ENCODE measurements at places on chromosomes 2 and 18. TPM values are rescaled to one million over a fixed set of nuclear protein-coding genes. Genes with fewer than 3 reads are reported as not detected.

DNA sequence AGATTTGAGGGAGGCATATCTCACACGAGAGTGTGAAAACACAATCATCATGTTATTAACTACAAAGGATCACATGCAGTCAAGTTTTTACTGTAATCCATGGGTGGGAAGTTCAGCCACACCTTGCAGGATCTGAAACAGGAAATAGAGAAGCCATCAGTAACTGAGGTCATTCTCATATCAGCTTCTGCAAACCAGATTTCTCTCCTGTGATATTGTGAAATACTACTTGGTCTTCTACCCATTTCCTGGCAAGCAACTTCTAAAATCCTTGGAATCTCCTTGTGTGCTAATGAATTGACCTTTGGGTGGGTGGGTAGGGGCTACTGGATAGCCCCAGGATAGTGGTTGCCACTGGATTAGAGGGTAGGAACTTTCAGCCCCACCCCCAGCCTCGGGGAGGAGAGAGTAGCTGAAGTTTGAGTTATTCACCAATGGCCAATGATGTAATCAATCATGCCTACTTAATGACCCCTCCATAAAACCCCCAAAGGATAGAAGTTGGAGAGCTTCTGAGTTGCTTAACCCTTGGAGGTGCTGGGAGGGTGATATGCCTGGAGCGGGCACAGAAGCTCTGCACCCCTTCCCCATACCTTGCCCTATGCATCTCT lies 25.6 kb upstream of the TGIF1 start:
- no peak for DNase-seq

GRCh38 chr2:52697690-52698089 lies 1069.9 kb upstream of the CHAC2 start:
- no peak for DNase-seq

GRCh38 chr18:13483316-13484270 lies 242.8 kb downstream of the FAM210A start:
- no peak for DNase-seq

Gene LHCGR
- total RNA-seq, result not detected

Gene UGT1A9
- total RNA-seq, result under 0.01 TPM

DNA sequence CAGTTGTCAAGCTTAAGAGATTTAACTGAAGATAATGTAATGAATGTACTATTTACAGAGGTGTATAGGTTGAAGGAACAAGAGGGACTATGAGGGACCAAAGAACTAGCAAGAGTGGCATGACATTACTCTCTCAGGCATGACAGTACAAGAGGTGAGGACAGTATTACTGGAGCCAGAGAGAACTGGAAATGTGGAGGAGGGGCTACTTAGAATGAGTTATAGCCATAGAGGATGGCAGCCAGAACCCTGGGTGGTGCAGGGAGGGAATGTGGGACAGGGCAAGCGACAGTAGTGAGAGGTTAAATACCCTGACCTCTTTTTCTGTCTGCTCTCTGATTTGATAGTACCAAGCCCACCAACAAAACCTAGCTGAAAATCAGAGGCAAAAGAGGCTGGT lies 122.6 kb upstream of the UGP2 start:
- DNase-seq, result no peak

Gene POU3F3
- 0.23 TPM for total RNA-seq

Gene CAPN13
- not detected for total RNA-seq

Gene INO80C
- 8.7 TPM for total RNA-seq

- DNase-seq, result no peak
Measured at GRCh38 chr2:53208815-53209214, 558.8 kb upstream of the CHAC2 start.

Measured in dermis blood vessel endothelial cell (primary cell).